AG09319 (cell line): ENCODE measurements at places on chromosomes 5 and 9.

DNA sequence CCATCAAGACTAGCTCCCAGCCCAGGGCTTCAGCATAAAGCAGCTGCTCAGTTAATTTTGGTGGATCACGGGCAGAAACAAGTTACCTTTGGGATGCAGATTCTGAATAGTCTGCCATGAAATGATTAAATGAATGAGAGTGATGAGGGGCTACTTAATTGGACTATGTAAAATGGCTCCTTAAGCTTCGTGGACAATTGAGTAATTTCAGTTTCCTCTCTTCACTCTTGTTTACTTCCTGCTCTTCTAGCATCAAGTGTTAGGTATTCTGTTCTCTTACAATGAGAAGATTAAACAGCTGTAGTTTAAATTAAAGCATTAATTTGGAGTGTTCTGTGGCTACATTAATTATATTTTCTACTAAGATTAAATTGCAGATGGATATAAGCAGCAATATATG, 28.1 kb downstream of the PIK3R1 start:
- no peak for DNase-seq

DNA sequence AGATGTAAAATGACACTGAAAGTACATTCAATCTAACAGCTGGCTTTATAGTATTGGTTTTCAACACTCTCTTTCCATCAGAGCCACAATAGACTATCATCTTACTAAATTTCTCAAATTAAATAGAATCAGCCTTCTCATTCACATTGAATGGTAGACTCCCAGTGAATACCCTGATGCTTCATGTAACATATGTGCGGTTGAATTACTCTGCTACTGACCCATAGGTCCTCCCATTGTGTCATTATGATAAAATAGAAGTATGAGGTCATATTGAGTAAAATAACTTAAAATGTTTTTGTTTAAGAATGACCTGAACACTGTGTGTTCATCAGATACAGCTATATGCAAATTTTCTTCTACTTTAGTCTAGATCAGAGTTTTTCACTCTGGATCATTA, 75.9 kb upstream of the ADAMTSL1 start:
- no peak for DNase-seq

- DNase-seq: no peak
These were observed 4.8 kb upstream of the ARAP3 start for GRCh38 chr5:141686648-141687416.

DNA sequence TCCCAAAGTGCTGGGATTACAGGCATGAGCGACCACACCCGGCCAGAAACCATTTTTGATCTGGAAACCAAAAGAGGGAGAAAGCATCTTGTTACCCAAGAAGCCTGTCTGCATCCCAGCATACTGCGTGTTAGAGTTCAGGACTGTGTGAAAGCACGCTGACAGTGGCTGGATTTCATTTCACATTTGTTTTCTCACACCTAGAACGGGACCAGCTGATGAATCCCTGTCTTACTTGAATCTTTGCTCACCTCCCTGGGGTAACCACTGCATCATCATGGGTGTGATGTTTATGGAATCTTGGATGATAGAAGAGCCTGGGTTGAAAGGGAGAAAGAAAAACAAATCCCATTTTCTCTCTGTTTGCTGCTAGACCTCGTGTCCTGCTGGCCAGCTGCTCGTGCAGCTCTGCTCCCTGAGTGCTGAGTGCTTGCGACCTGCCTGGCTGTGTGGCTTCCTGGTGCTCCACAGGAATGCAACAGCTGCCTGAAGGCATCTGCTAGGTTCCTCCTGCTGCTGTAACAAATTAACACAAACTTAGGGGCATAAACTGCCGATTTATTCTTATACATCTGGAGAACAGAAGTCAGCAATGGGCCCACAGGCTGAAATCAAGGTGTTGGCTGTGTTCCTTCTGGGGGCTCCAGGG, 378.3 kb upstream of the DAP start:
- no peak for DNase-seq

DNA sequence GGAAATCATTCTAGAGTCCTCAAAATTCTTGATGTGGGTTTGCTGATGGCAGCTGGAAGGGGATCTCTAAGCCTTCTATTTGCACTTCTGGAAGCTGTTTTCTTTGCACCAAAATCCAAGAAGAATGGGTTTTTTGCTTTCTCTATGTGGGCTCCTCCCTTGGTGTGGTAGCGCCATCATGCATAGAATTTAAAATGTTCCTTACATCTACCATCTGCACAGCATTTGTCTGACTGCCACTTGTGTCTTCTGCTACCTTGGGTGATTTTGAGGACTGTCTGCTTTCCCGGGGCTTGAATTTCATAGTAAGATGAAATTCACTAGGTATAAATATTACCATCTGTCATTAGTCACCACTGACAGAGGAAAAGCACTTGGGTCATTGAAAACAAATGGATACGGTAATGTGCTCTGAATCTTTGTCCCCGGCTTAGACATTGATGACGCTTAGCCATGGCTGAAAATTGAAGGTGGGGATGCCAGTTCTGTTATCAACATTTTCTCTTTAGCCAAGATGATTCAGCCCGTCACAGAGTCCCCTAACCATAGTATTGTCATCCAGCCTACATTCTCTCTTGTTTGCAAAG, 30.0 kb downstream of the SNX30 start:
- no peak for DNase-seq

DNA sequence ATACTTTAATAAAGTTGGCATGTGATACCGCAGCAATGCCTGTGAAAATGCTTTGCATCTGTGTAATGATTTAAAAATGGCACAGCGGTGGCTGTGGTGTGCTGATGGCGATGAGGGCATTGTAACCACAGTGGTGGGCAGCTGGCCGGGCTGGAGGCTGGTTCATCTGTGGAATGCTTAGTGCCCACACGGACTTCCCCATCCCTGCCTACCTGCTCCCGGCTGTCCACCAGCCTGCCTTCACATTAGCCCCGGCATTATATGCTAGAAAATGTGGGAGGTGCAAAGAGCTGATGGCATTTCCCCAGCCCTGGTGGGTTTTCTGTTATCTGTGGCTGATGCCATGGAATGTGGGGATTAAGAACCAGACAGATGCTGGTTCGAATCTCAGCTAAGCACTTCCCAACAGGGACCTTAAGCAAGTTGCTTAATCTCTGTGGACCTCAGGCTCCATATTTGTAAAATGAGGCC, 2.9 kb upstream of the NDST1 start:
- no peak for DNase-seq

- no peak for DNase-seq
These were observed 227.0 kb downstream of the ELAVL2 start for GRCh38 chr9:23598994-23599393.

DNA sequence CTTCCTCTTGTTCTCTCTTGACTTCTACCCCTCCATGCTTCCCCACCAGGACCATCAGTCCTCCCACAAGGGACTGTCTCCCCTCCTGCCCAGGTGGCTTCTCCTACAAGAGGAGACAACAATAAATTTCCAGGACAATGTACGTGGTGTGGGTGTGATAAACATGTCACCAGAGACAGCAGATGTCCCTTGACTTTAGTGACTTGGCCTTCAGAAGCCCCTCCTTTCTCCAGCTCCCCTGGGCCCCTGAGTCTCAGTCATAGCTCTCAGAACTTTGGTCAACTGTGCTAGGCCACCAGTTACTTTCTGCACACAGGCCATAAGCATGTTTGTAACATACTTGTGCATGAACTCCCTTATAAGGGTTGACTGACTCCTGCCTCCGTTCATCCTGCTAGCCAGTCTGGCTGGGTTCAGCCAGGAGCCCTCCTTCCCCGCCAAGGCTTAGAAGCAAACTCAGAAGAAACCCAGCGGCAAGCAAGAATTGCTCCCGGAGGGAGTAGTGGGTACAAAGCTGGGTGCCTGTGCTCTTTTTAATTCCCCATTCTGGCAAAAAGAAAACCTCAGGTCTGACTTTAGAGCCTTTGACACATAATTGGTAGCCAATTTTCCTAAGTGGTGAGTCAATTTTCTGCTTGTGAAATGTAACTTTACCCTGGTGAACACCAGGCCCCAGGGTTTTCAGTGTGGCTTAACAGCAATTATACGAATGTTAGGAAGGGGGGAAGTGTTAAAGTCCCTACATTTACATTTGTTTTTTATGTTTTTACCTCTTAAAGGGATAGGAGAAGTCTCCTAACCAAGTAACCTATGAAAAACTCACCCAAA, 49.2 kb downstream of the EBF1 start:
- no peak for DNase-seq

GRCh38 chr9:92468206-92468605, 14.1 kb downstream of the ASPN start:
- DNase-seq: no peak

GRCh38 chr5:72222521-72222920, 97.5 kb downstream of the MRPS27 start:
- DNase-seq: no peak

GRCh38 chr5:154779105-154779504, 23.9 kb downstream of the LARP1 start:
- DNase-seq: peak; percentile 48

- DNase-seq: no peak
These were observed 5.8 kb upstream of the BICD2 start for GRCh38 chr9:92770360-92770995.

GRCh38 chr5:157335534-157336422, 69.9 kb downstream of the CYFIP2 start:
- DNase-seq: peak; percentile 57

DNA sequence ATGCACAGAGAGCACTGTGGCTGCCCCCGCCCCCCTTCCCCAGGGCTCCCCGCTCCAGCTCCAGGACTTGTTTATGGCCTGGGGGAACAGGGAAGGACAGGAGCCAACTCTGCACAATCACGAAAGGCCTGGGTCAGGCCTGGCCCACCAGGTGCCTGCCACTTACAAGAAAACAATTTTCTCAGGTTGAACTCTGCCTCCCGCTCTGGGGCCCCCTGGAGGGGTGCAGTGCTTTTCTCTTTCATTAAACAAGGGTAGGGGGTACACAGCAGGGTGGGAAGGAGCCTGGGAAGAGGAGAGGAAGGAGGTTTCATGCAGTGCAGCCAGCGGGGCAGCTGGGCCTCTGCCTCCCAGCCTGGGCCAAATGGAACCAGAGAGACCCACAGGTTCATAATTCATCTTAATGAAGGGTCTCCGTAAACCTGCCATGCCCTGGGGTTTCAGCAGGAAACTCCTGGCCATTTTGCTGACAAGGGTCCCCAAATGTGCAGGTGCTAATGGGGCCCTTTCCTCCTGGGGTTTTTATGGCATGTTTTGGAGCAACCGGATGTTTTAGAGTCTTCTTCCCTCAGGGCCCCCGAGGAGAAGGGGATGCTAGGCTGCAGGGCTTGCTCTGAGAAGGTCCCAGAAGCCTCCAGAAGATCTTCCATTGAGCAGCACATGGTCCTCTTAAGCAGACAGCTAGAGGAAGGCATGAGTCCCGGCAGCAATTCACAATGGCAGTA, 219.8 kb downstream of the SLIT3 start:
- no peak for DNase-seq

- DNase-seq: no peak
These were observed 16.7 kb downstream of the ANXA6 start for GRCh38 chr5:151140686-151141459.

DNA sequence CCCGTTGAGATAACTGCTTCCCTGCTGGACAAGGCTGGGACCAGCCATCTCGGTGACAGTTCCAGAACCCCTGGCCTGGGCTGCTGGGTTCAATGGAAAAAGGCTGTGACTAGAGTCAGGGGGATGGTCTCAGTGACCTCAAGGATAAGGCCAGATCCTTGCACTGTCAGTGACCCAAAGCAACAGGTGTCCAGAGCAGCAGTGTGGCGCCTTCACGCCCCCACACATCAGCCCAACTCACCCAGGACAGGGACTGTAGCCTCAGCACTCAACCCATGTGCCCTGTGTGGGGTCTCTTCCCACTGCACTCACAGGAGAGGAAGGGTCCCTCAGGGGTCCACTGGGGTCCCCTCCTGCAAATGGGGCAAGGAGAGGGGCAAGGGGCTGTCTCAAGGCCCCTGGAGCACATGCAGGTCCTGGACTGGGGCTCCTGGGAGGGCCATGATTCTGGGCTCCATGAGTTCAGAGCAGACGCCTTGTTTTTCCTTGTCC, 698 bp upstream of the LCN2 start:
- no peak for DNase-seq

DNA sequence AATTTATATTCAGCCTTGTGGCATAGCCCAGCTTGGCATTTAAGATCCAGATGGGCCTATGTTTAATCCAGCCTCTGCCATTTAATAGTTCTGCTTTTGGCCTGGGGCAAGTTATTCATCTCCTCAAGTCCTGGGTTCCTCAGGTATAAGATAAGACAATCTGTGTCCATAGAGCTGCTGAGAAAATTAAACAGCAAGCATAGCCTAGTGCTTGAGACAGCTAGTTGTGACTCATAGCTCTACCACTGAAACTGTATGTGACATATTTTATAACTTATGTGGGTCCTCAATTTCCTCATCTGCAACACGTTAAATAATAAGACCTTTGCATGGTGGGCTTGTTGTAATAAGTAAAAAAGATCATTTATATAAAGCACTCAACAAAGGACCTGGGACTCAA, 53.3 kb upstream of the ATP10B start:
- no peak for DNase-seq

DNA sequence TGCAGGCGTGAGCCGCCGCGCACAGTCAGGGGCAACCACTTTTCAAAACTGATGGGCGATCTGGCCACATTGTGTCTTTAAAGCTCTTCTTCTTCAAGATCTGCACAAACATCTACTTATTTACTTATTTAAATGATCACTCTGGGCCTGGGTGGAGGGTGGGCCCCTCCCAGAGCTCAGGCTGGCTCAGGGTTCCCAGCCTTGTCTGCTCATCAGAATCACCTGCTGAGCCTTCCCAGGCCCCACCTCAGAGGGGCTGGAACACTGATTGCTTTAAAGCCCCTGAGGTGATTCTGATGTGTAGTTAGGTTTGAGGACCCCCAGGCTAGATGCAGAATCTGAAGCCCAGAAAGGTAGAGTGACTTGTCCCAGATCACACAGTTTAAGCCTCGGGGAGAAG, 45.6 kb upstream of the DMRT1 start:
- DNase-seq: no peak

- DNase-seq: no peak
These were observed 133.0 kb upstream of the PTCH1 start for GRCh38 chr9:95649801-95650213.

- no peak for DNase-seq
These were observed 29.2 kb downstream of the STOM start for GRCh38 chr9:121340676-121341392.

DNA sequence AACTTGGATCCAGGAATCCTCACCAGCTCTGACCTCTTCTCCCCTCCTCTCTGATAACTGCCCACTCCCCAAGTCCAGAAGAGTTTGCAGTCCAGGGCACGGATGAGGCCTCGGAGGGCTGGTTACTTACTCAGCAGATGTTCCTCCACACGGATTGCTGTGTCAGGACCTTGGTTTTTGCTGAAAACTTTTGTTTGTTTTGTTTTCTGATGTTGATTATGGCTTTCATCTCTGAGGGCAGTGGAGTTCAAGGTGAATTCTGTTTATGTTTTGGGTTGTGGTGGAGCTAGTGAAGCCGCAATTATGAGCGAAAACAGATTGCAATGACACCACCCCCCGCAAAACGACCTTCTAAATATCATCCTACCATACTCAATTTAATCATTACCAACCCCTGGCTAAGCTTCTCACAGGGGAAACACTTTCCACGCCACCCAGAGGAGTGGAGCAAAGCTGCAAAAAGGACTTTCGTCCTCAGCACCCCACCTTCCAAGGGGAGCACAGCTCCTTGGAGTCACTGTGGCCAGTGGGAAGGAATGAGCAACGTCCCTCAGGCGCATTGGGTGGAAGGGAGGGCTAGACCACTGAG, 92.7 kb upstream of the SAP30L start:
- DNase-seq: peak; percentile 44
